AG08396 (cell line): ENCODE measurements at places on chromosomes 4 and X.

GRCh38 chr4:47882228-47882627, 32.2 kb downstream of the NFXL1 start:
- DNase-seq = no peak

GRCh38 chr4:37095925-37096324, 148.6 kb upstream of the NWD2 start:
- DNase-seq = no peak

GRCh38 chr4:3199653-3200422, 49.1 kb upstream of the MSANTD1 start:
- DNase-seq = no peak

DNA sequence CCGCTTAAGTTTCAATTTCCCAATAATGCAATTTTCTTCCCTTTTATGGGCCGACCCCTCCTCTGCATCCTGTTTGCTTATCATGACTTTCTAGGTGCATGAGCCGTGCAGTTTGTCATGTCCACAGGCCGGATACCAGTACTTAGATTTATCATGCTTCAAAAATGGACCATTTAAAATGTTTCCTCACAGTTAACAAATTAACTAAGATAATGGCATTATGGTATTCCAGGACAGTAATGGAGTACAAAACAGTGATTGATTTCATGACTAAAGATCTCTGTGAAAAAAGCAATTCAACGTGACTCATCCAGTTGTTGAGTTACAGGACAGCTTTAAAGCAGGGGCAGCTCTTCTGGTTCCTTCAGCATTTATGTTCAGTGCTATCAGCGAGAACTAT, 23.0 kb downstream of the SNX25 start:
- no peak for DNase-seq

DNA sequence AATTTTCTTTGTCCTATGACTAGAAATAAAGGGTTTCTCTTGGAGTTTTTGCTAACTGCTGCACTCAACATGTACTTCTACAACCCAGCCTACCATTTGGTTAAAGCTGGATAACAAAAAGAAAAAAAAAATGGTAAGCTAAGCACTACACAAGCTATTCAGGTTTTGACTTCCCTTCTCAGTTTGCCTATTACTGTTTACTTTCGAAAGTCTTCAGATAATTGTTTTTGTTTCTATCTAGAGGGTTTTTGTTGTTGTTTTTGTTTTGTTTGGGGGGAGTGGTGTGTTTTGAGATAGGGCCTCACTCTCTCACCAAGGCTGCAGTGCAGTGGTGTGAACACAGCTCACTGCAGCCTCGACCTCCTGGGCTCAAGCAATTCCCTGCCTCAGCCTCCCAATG, 46.6 kb downstream of the CLOCK start:
- DNase-seq = no peak

DNA sequence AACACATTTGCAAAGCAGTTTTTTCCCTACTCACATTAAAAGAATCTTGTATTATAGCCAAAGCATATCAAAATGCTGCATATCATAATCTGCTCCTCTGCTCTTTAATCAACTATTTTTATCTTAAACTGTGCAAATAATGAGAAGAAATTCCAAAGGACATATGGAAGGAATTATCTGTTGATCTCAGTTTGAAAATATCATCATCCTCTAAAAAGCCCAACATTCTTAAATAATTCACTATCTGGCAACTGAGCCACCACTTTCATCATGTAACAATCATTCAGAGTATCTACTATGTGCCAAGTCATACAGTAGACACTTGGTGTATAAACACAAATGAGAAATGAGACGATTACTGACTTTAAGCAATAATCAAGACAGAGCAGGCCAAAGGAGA, 63.0 kb downstream of the PRSS12 start:
- DNase-seq = peak; percentile 30

GRCh38 chr4:158936238-158936637, 166.6 kb upstream of the RAPGEF2 start:
- DNase-seq = no peak

GRCh38 chr4:105923497-105924238, 28.4 kb downstream of the NPNT start:
- no peak for DNase-seq
